ENCODE measurements at places on chromosomes 1 and 21.

DNA sequence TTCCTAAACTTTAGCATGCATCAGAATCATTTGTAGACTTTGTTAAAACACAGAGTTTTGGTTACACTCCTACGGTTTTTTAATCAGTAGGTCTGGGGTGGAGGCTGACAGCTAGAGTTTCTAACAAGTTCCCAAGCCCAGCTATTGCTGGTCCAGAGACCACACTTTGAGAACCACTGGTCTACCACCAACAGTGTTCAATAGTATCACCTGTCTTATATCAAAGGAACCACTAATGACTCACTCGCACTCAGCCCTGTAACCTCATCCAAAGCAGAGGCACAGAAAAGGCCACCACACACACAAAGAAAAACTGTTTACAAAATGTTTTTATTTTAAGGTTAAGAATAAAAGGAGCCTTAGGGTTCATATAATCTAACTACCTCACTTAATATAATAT is 68.7 kb downstream of the HIVEP3 start:
- DNase-seq: no peak

- no peak for DNase-seq
Measured at GRCh38 chr1:43304771-43305300, 4.1 kb downstream of the TIE1 start.

- DNase-seq: no peak
Measured at GRCh38 chr1:192707978-192708547, 72.1 kb downstream of the RGS13 start.

DNA sequence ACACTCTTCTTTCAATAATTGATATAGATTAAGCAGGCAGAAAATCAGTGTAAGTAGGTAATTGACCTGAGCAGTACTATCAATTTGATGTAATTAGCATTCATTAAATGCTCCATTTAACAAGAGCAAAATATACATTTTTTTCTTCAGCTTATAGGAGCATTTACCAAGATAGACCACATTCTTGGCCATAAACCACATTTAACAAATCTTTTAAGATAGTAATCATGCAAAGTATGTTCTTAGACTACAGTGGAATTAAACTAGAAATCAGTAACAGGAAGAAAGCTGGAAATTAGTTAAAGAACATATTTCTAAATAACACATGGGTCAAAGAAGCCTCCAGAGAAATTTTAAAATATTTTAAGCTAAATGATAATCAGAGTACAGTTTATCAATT is 8.7 kb upstream of the PRKACB start:
- DNase-seq: no peak

GRCh38 chr1:99784143-99784542 is 17.7 kb upstream of the FRRS1 start:
- no peak for DNase-seq

DNA sequence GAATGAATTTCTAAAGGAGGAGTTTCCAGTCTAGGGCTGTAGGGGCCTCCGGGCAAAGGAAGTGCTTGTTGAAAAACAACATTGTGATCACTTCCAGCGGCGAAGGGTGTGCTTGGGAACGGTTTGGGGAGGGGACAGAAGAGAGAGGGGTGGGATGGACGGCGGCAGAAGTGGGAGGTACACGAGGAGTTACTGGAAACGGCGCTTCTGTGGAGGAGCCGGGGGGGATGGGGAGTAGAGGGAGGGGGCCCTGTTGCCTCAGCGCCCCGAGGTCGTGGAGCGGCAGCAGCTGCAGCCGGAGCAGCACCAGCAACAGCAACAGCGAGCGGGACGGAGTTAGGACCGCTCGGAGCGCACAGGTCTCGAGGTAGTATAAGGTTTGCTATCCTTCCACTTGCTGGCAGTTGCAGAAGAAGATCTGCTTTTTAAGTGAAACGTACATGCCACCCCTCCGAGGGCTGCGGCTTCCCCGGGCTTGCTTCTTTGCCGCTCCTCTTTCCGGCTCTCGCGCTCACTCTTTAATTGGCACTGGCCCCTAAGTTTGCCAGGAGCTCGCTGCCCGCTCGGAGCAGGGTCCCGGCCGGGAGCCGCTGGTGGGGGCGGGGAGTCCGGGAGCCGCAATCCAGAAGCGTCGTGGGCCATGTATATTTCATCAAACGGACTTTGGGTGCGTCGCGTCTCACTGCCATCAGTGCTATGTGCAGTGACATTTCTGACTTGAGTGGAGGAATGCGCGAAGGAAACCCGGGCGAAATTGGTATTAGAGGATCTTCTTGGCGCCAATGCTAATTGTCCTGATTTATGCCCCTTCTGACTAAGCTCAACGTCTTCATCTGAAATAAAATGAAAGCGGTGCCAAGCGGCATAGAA is 771 bp upstream of the NTNG1 start:
- peak; percentile 90 for DNase-seq

DNA sequence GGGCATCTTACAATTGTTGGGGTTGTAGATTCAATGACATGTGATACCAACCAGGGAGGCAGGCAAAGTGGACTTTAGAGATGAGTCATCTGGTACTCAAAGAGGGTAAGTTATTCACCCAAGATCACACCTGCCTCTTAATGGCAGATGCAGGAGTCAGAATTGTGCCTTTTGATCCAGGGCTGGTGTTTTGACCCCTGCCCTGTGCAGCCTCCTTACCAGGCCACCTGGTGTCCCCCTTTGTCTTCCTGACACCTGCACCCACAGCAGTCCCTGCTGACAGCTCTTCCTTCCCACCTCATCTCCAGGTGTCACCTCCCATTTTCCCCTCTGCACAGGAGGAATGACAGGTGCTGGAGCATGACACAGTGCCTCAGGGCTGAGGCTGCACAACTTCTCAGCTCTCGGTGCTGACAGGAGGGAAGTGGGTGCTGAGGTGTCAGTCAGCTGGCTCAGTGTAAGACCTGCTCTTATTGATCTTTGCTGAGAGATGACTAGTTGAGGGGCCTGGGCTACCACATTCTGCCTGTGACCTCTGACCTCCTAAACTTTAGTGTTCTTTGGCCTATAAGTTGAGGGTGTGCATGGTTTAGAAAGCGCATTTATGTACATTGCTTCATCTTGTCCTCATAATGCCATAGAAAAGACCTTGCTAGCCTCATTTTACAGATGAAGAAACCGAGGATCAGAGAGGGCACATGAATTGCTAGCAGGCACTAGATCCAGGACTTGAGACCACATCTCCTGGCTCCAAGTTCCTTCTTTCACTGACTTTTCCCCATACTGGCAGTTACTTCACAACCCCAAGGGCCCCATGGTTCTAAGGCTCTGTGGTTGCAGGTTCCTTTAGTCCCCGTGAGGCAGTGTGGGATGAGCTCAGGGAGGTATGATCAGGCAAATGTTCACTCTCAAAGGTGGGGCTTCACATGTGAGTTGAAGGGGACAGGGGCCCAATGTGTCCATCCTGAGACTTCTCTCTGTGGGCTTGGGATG is 31.3 kb downstream of the CACNA1E start:
- no peak for DNase-seq

DNA sequence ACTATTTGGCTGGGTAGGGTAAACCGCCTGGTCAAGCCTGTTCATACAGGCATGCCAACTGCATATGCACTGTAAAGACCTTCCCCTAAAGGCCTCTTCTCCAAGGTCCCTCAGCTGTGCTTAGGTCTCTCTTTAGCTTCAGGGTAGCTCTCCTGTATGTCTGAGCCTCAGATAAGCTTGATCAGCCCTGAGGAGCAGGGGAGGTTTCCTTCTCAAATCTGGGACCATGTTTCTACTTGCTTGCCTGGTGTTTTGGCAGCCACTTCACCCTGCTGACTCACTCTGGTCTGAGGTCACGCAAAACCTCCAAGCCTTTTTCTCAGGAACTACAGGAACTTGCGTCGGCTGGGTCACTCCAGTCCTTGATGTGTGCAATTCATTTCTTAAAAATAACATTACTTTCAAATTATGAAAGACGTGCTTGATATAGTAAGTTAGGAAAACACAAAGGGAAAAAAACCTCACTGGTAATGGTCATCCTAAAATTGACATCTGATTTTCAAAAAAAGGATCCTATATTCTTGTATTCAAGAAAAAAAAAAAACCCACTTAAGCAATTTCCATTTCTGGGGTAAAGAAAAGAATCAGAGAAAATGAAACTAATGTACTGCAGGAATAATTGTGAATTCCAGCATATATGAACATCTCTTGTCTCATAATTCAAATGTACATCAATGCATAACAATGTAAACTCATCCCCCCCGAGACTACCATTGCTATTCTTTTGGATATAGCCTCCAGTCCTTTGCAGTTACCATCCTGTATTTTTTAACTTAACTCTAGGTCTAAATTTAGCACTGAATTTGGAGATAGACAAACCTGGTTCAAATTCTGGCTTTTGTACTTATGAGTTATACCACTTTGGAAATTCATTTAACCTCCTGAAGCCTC is 24.8 kb upstream of the RNF19B start:
- peak; percentile 87 for DNase-seq

- DNase-seq: no peak
Measured at GRCh38 chr1:40315795-40316594, 1.1 kb downstream of the COL9A2 start.

DNA sequence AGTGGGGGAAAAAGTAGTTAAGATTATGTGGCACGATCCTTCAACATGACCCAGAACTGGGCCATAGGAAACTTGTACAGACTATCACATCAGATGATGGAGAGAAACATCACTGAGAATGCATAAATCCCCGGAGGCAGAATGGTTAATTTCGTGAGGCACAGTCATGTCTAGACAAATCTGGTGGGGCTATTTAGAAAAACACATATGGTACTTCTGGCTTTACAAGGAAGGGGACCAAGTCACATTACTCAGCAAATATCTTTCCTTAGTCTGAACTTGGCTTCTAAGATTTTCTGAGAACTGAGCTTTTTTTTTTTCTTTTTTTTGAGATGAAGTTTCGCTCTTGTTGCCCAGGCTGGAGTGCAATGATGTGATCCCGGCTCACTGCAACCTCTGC is 9.2 kb upstream of the UQCRHL start:
- DNase-seq: no peak

DNA sequence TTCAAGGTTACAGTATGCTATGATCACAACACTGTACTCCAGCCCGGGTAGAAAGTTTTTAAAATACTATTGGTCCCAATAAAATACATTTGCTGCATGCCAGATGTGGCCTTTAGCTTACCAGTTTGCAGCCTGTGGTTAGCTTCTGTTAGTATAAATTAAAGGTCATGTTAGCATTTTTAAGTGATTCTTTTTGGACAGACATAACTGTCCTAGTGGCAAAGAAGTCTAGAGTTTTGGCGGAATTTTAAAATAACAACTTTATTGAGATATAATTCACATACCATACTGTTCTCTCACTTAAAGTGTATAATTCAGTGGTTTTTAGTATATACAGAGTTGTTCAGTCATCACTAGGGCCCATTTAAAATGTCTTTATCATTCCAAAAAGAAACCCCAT is 24.3 kb upstream of the TMEM39B start:
- DNase-seq: no peak

GRCh38 chr1:221776495-221777301 is 34.8 kb upstream of the DUSP10 start:
- no peak for DNase-seq

DNA sequence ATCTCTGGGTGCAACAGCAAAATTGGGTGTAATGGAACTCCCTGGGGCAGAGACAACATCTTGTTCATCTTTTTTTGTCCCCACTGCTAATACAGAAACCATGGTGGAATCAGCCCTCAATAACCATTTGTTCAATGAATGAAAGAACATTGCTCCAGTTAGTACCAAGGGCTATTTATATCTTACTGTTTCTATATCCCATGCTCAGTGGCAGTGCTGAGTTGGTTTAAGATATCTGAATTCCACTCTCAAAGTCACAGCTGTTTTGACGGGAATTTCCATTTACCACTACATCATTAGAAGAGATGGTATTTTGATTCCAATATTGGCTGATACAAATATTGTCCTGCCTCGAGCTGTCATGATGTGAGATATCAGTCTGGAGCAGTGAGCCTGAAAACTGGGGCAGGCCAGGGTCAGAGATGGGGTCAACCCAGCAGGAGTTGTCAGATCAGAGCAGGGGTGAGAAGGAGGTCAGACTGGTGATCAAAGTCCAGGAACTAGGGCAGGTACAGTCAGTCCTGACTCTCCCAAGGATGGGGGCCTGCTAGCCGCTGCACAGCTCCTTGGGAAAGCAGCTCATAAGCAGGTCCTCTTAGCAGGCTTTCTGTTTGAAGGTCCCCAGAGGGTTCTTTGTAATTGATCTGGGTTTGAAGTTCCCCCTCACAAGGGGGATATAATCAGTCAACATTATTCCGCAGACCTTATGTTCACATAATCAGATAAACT is 5.8 kb upstream of the PHC2 start:
- no peak for DNase-seq

- no peak for DNase-seq
Measured at GRCh38 chr21:45578176-45578801, 36.0 kb upstream of the SLC19A1 start.

GRCh38 chr1:86429835-86430234 is 5.9 kb downstream of the CLCA2 start:
- peak; percentile 97 for DNase-seq

DNA sequence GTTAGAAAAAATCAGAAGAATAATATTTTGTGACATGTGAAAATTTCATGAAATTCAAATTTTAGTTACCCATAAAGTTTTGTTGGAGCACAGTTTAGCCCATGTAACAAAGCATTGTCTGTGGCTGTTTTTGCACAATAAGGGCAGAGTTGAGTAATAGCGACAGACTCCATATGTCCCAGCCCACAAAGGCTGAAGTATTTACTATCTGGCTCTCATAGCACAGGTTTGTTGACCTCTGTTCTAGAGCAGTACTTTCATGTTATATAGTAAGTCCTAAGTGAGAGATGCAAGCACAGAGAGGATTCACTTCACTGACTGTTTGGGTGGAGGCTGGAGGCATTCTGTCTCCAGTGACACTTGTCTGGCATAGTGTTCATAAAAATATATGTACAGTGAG is 6.8 kb downstream of the LAMC1 start:
- peak; percentile 62 for DNase-seq

DNA sequence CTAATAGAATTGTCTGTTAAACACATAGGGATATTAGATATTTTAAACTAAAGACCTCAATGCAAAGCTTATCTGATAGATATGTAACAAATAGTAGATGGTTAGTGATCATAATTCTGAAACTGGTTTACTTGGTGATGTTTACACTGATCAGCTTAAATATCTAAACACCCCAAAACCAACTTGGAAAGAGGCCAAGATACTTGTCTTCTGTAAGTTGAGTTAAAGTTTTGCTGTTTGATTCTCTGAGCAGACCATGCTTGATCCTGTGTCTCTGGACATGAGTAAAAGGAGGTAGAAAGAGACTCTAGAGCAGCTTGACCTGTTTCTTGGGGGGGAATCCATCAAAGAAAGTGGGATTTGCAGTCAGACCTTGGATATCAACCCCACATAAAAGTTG is 107.5 kb downstream of the NEK7 start:
- no peak for DNase-seq

- DNase-seq: no peak
Measured at GRCh38 chr1:66931590-66931989, 6.8 kb downstream of the MIER1 start.

DNA sequence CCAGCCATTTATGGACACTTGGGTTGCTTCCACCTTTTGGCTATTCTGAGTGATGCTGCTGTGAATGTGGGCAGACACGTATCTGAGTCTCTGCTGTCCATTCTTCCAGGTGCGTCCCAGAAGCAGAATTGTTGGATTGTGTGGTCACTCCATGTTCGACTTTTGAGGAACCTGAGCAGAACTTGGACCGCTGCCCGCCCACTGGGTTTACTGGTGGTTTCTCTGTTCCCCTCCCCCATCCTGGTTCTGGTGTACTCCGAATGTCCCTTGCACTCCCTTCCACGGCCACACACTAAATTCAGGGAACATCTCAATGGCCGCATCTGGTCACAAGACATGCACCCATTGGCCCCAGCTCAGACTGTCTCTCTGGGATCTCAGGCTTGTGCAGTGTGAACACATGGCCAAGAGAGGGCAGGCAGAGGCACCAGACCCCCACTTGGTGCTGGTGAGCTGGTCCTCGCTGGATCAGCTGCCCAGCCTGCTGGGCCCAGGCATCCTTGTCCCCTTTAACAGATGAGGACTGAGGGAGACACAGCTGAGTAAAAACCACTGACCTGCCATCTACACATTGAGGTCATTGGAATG is 565.1 kb downstream of the NPHP4 start:
- no peak for DNase-seq

Data from fibroblast of skin of right quadriceps (primary cell).